ENCODE measurements at places on chromosomes 13 and 19.

- no peak for DNase-seq
Measured at GRCh38 chr19:15680478-15681322, 7.8 kb downstream of the CYP4F12 start.

DNA sequence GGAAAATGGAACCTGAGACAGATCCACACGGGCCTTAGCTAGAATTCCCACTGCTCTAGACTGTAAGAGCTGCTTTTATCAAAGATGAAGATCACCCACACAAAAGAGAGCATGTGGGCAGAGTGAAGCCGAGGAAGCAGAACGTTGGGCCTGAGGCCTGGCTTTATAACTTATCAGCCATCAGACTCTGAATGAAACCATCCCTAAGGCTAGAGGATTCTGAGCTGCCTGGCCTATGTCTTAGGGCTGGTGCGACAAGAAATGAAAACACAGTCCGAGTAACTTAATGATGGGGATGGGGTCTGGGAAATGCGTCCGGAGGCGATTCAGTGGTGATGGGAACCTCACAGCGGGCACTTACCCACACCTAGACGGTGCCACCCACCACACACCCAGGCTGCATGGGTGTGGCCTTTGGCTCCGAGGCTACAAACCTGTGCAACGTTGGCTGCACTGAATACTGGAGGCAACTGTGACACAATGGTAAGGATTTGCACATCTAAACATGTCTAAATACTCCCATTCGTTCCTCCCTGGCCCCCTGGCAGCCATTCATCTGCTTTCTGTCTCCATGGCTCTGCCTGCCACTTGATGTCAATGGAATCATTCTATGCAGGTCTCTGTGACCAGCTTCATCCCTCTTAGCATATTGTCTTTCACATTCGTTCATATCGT lies 62.0 kb downstream of the SLC15A1 start:
- no peak for DNase-seq

DNA sequence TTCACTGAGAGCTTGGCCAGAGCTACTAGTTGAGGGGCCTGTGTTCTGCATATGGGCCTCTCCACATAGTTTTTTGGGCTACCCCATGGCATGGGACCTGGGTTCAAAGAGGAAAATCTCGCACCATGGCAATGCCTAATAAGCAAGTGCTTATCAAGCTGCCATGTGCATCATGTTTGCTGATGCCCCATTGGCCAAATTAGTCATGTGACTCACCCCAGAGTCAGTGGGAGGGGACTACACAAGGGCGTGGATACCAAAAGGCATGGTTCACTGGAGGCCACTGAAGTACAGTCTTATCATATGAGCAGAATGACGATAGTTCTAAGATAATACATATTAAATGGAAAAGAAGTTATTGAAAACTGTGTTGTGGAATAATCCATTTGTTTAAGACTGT lies 214.8 kb downstream of the LMO7 start:
- DNase-seq = no peak

- no peak for DNase-seq
Measured at GRCh38 chr19:8357007-8357521, 6.9 kb upstream of the ANGPTL4 start.

GRCh38 chr19:39212375-39212742 lies 8.3 kb upstream of the SYCN start:
- no peak for DNase-seq

- no peak for DNase-seq
Measured at GRCh38 chr19:6056282-6056741, 54.0 kb downstream of the RFX2 start.

GRCh38 chr13:109599901-109600657 lies 186.3 kb downstream of the IRS2 start:
- no peak for DNase-seq

GRCh38 chr13:40069173-40070044 lies 413.9 kb downstream of the COG6 start:
- no peak for DNase-seq

- no peak for DNase-seq
Measured at GRCh38 chr13:94658926-94659597, 53.3 kb downstream of the SOX21 start.

DNA sequence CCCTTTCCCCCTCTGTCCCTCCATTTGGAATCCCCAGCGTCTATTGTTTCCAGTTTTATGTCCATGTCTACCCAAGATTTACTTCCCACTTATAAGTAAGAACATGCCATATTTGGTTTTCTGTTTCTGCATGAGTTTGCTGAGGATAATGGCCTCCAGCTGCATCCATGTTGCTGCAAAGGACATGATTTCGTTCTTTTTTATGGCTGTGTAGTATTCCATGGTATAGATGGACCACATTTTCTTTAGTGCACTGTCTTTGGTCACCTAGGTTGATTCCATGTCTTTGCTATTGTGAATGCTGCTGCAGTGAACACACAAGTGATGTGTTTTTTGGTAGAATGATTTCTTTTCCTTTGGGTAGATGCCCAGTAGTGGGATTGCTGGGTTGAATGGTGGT lies 3.8 kb downstream of the ZNF555 start:
- DNase-seq = no peak

DNA sequence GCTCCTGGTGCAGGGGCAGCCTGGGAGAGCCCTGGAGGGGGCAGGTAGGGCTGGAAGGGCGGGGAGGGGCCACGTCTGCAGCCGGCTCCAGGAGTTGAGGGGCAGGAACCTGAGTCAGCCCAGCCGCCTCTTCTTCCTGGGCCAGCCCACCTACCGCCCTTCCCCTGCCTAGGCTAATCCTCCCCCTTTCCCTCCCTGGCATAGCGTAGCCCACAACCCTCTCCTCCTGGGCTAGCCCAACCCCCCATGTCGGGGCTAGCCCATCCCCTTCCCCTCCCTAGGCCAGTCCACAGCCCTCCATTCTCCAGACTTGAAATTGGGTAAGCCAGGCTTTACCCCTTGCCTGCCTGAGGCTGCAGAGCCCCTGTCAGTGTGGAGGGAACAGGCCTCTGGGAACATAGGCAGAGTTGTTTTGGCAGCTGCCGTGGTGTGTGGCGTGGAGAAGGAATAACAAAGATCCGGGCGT lies 20.6 kb upstream of the WDR18 start:
- DNase-seq = no peak

- DNase-seq = no peak
Measured at GRCh38 chr13:21310220-21310619, 133.8 kb downstream of the MRPL57 start.

DNA sequence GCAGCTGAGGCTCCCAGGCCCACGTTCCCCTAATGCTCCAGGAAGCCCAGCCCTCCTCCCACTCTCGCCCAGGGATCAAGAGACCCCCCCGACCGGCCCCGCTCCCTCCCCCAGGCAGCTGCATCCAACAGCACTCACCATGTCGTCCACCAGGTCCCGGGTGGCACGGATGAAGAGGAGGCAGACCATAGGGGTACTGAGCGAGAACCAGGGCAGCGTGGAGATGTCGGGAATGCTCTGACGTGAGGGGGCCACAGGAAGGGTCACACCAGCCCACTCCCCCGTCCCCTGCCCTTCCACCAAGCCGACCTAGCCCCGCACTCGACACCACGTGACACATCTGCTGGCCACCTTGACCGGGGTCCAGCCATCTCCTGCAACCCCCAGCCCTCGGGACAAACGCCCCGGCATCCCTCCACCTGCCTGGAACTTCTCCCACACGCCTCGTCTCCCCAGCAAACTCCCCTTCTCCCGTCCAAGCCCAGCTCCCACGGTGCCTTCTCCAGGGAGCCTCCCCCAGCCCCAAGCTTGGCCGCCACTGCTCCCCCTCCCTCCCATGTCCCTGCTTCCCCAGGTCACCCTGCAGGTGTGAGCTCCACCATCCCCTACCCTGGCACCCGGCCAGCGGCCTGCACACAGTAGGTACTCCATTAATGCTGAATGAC lies 4.9 kb downstream of the ATP8B3 start:
- DNase-seq = no peak

DNA sequence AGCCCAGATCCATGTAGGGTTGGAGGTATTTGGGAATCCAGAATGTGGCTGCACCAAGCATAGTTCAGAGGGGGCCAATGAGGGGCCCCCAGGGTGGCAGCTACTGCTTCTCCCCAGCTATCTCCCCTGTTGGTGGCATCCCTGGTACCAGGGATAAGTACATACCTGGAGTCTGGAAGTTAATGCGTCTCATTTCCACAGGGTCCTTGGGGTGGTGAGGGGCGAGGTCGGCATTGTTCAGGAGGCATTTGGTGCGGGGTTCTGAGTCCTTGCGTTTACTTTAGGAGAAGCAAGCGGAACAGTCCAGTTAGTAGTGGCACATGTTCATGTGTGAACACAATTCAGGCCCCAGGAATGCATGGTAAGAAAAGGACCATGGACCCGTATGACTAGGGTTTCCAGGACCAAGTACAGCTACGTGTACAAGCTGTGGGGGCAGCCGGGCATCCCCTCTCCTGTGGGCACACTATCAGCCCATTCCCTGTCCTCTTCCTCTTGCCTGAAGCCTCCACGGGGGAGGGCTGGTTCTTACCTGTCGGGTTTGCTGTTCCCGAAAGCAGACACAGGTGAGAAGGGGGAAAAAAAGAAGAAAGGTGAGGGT lies 122.3 kb downstream of the PTPRS start:
- no peak for DNase-seq

GRCh38 chr13:97849305-97849704 lies 104.2 kb upstream of the IPO5 start:
- DNase-seq = no peak

- no peak for DNase-seq
Measured at GRCh38 chr19:8702350-8702749, 3.8 kb upstream of the ACTL9 start.

GRCh38 chr13:99911069-99911964 lies 60.2 kb downstream of the ZIC5 start:
- no peak for DNase-seq

DNA sequence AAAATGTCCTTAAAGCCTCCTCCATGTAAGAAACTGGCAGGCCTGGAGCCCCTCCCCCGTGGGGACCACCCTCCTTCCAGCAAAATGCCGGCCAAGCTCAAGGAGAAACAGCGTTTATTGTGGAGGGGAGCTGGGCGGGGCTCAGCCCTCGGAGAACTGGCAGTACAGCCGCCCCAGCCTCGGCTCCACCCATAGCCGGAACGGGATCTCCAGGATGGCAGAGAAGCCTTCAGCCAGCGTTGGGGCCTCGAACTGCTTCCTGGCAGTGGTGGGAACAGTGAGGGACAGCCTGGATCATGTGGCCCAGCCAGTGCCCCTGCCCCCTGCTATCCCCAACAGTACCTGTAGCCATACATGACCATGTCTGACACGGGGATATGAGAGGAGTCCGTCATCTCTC lies 6.3 kb downstream of the PNKP start:
- no peak for DNase-seq

DNA sequence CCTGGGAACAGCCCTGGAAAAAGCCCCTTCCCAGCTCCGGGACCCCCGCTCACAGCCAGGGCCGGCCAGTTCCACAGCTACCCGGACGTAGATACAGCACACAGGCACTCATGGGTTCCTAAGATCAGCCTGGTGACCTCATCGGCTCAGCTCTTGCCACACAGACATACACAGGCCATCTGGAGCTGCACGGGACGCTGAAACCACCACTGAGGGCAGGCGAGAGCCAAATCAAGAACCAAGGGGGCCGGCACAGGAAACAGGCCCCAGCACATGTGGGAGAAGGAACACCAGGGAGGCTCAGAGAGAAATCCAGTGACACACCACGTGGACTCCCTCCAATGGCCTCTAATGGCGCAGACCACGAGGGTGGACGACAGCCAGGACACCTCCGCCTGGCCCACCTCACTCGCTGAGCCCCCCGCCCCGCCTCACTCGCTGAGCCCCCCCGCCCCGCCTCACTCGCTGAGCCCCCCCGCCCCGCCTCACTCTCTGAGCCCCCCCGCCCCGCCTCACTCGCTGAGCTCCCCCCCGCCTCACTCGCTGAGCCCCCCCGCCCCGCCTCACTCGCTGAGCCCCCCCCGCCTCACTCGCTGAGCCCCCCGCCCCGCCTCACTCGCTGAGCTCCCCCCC lies 69.7 kb upstream of the C13orf46 start:
- no peak for DNase-seq

GRCh38 chr19:28456252-28456651 lies 756.7 kb downstream of the UQCRFS1 start:
- DNase-seq = no peak

DNA sequence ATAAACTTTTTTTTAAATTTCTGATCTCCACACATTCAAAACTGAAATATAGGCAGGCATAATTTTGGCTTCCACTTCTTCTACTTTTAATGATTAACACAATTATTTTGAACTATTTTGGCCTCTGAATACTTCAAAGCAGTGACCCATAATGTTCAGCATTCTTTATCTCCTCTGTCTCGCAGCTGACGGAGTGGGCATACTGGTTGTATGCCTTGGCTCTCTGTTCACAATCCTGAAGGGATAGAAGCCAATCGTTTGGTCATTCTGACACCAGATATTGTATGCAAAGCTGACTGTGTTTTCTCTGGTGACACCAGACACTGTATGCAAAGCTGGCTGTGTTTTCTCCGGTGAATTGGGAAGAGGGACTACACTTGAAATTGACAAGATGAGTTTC lies 833.0 kb downstream of the EFNB2 start:
- no peak for DNase-seq

DNA sequence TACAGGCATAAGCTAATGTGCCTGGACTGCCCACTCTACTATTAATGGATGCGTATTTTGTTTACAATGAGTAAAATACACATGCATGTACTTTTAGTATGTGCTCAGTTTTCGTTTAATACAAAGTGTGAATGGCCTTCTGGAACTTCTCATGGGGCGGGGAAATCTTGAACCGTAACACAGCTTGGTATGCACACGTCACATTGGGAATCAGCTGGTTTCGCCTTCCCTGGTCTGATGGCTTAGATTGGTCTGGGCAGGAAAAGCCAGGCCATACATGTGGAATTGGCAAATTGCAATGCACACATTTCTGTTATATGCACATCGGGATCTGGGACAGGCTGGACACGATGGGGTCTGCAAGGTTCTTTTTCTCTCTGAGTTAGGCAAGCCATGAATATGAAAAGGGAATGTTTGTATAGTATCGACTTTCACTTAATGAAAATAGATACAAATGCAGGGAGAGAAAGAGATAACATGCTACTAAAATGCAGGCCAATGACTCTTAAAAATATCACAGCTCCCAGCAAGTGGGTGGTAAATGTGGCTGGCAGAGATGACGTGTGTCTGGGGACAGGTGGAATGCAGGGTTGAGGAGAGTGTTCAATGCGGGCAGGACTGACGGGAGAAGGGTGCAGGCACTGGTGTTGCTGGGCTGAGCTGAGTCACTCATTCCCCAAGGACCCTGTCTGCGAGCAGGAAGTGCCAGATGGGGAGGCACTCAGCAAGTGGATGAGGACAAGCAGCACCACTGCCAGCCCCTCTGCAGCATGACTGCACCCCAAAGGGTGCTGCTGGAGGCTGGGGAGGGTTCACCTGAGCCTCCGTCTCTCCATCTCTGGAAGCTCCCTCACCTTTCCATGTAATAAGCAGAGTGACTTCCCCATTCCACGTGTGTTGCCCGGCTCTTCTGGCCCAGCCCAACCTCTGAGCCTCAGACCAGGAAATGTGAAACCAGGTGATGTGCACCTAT lies 204.0 kb upstream of the GPR12 start:
- no peak for DNase-seq

- DNase-seq = no peak
Measured at GRCh38 chr13:109788372-109789111, 2.2 kb upstream of the IRS2 start.

- DNase-seq = no peak
Measured at GRCh38 chr19:16206637-16207036, 8.9 kb downstream of the AP1M1 start.

All from NCI-H1048 (cell line).